ENCODE measurements at places on chromosomes 2 and 18. TPM values are rescaled to one million over a fixed set of nuclear protein-coding genes. Genes with fewer than 3 reads are reported as not detected.

DNA sequence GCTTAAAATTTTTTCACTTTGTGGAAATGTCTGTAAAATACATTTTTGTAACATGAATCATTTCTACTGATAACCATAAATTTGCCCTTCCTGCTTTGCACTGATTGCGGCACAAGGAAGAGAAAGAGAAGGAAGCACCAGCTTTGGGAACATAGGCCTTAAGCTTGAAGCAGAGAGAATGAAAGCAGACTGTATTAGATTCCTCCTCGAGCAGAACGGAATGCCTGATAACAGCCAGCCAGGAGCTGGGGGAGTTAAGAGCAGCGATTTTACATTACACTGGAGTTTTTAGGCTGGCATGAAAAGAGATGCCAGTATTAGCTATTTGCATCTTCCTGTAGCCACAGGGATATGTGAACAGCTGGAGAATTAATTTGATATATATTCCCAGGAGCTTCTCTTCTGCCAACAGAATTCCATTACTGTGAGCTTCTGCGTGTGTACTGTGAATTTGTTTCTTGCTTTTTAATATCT is 33.5 kb downstream of the CRIM1 start:
- H3K4me1 ChIP-seq: peaks cover 10% of the 10 kb centered on the region
- no peaks in the 10 kb centered on the region for H3K36me3 ChIP-seq
- no peaks in the 10 kb centered on the region for H3K27me3 ChIP-seq

DNA sequence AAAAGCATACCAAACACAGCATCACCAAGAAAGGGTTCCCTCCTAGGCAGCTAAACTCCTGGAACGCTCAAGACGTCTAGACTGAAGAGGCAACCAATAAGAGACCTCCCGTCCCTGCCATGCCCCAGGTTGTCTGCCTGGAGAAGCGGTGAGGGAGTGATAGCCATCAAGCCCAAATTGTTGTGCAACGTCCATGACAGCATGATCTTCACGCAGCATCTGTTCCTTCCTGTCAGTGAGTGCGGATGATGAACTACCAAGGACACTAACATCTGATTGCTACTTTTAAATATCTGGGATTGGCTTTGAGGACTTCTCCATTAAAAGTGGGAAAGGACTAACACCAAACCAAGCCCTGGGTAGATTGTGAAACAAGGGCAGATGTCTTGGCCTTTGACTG is 149.7 kb downstream of the TXNL1 start:
- no peaks in the 10 kb centered on the region for H3K36me3 ChIP-seq
- no peaks in the 10 kb centered on the region for H3K4me1 ChIP-seq
- DNase-seq: no peak

DNA sequence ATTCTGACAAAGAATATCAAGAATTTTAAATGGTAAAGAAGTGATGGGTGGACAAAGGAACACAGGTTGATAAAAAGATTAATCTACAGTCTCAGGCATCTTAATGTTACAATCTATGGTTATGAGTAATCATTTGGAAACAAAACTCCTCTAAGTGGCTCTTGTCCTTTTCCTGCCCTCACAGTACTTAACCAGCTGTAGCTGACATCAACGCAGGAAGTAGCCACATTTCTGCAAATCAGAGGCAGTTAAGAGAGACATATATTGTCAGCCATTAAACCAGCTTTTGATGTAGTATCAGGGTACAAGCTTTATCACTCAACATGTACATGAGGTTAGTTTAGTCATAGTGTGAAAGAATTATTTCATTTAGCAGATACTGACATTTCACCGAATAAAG is 244.6 kb downstream of the NR4A2 start:
- no peak for DNase-seq
- H3K27ac ChIP-seq: no peak overlapping the region
- H3K36me3 ChIP-seq: no peaks in the 10 kb centered on the region
- no peaks in the 10 kb centered on the region for H3K27me3 ChIP-seq
- H3K4me1 ChIP-seq: no peaks in the 10 kb centered on the region
- H3K4me3 ChIP-seq: no peak overlapping the region

SP100 gene
- 118 TPM for total RNA-seq

TRIM43 gene
- not detected for total RNA-seq

KLHL29 gene
- total RNA-seq: 10.5 TPM

KCNG2 gene
- total RNA-seq: 0.76 TPM

SLC5A7 gene
- total RNA-seq: 0.88 TPM

MEP1B gene
- total RNA-seq: not detected

MAPK4 gene
- 9.0 TPM for total RNA-seq
